BE2C (cell line): ENCODE measurements at places on chromosomes 4 and X.

DNA sequence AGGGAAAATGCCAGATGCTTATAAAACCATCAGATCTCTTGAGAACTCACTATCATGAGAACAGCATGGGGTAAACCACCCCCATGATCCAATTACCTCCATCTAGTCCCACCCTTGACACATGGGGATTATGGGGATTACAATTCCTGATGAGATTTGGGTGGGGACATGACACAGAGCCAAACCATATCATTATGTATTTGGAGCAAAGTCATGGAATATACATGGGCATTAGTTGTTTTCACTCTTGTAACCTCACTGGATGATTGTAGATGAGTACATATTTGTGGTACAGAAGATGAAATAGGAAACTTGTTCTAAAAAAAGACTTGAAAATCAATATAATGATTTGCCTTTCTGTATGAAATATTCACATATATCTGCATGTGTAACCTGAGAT lies 674.5 kb upstream of the BOD1L1 start:
- no peak for DNase-seq

- no peak for DNase-seq
These were observed 129.9 kb downstream of the CCNG2 start for GRCh38 chr4:77286906-77287305.

DNA sequence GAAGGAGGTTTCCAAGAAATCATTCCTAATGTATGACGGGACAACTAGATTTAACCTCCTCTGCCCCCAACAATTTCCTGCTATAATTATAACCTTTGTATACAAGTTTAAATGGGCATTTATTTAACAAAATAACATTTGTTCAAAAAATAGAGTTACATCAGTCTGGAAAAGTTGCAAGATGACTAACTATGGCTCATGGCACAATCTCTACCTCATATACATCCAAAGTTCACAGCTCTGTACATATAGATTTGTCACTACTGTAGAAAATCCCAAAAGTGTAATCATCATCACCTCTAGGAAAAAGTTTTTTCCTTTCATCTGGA lies 3.8 kb upstream of the RPS6KA3 start:
- no peak for DNase-seq

GRCh38 chrX:8005678-8006347 lies 78.6 kb upstream of the PNPLA4 start:
- DNase-seq = no peak

DNA sequence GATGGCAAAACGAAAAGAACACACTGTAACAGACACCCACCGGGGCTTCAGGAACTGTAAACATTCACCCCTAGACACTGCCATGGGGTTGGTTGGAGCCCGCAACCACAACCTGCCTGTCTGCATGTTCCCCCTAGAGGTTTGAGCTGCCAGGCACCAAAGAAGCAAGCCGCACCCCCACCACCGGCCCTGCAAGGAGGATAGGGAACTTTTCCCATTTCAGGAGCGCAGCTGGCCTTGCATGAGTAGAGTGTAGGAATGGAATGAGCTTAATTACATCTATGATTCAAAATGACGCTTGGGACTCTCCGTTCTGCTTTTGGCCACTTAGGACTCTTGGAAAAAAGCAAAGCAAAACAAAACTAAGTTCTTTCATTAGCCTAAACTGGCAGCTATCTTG lies 243.6 kb upstream of the CTSO start:
- DNase-seq = no peak
